Stimulated activated CD4-positive, alpha-beta T cell treated with anti-CD3 and anti-CD28 coated beads, TNF-alpha, amount 100 ng/mL, for 24 hours (primary cell): ENCODE measurements at places on chromosomes 1 and 21.

- DNase-seq: no peak
Measured at GRCh38 chr1:109474697-109475096, 8.4 kb downstream of the SYPL2 start.

DNA sequence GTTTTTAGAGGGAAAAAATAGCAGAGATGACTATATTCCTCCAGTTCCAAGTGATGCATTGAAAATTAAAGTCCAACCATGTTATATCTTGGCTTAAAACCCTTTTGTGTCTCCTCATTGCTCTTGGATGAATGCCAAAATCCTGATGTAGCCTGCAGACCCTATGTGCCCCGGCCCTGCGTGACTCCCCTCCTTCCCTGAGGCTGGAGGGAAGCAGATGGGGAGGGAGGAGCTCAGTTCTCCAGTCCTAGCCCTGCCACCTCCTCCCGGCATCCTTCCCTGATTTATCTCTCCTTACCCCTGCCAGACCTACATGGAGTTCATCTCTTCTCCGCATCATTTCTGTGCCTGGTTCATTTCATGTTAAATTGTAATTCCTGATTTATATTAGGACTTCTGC is 397.4 kb downstream of the PTPRU start:
- no peak for DNase-seq

- DNase-seq: no peak
Measured at GRCh38 chr1:151916726-151917370, 7.5 kb upstream of the THEM4 start.

DNA sequence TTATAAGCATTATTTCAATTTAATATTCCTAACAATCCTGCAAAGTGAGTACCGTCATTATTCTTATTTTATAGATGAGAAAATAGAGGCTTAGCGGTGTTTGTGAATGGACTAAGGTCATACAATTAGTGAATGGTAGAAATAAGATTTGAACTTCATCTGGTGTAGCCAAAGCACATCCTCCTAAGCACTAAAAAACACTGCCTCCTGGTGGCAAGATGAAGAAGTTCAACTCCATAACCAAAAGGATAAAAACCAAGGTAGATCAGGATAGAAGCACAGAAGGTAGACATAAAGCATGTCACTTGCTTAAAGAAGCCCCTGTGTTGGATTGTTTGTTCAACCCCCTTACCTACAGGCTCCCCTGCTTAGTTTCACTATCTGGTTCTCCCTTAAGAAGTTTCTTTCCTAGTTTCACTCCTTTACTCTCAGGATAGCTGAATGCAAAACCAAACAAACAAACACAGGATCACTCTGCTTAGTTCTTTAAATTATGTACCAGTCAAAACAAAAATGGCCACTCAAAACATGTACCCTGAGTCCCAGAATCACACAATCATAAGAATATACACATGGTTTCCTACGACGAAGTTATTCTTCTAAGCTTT is 12.7 kb upstream of the AIM2 start:
- peak; percentile 17 for DNase-seq

GRCh38 chr1:203488539-203488938 is 5.4 kb upstream of the OPTC start:
- DNase-seq: no peak
